Natural killer cell (primary cell): ENCODE measurements at places on chromosomes 11 and 22.

GRCh38 chr11:123194337-123195187 is 486 bp downstream of the CLMP start:
- DNase-seq = no peak

DNA sequence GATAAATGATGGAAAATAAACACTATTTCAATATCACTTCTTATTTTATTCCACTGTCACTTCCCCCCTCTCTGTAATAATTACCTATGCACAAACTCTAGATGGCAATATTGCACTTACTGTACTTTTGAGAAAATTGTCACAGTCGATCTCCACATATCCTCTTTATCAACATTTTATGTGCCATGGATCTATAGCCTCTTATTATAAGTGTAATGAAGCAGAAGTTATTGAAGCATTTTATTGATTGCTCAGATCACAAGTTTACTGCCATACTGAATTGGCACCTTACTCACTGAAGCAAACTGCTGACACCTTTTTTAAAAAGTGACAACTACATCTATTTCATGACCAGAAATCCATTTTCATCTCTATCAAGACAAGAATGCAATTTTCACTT is 133.4 kb downstream of the DCDC1 start:
- no peak for DNase-seq

- DNase-seq = no peak
Measured at GRCh38 chr11:71927820-71928736, at the start of gene XNDC1N. TSS of gene XNDC1N (minus strand) at chr11:71928594. CDS start at chr11:71923353, 5,241 bp downstream.

- DNase-seq = no peak
Measured at GRCh38 chr11:16403448-16403803, 47.1 kb upstream of the SOX6 start.

GRCh38 chr11:77515063-77515462 is 41.2 kb upstream of the PAK1 start:
- no peak for DNase-seq

DNA sequence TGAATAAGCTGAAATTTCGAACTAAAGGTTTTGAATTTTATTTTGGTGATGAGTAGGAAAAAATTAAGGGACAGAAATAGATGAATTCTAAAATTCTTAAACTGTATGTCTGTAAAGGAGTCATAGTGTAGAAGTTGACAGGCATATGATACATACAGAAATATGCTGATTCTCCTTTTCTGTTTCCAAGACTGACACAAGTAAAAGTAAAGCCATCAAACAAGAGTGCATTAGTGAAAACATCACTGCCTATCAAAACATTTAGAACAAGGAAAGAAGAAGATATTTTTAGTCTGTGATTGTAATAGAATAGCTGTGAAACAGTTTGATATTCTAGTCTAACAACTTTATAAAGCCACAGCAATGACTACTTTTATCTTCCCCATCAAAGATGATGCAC is 1318.0 kb upstream of the TENM4 start:
- DNase-seq = no peak

DNA sequence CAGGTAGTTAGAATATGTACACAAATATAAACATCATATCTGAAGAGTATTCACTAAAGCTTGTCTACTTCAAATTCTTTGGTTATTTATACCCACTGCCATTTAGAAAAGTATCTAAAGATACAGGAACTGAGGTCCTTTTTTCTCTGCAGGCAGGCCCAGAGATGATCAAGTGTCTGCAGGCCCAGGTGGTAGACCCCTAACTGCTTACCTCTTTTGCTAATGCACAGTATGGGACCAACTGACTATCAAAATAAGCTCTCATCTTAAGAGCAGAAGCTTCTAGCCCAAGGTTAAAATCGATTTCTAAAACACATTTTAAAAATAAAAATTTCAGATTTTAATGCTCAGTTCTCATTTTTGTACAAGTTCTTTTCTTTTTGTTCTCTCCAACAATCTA is 81.5 kb downstream of the APOL5 start:
- no peak for DNase-seq

GRCh38 chr11:76119032-76119431 is 87.3 kb downstream of the WNT11 start:
- no peak for DNase-seq

DNA sequence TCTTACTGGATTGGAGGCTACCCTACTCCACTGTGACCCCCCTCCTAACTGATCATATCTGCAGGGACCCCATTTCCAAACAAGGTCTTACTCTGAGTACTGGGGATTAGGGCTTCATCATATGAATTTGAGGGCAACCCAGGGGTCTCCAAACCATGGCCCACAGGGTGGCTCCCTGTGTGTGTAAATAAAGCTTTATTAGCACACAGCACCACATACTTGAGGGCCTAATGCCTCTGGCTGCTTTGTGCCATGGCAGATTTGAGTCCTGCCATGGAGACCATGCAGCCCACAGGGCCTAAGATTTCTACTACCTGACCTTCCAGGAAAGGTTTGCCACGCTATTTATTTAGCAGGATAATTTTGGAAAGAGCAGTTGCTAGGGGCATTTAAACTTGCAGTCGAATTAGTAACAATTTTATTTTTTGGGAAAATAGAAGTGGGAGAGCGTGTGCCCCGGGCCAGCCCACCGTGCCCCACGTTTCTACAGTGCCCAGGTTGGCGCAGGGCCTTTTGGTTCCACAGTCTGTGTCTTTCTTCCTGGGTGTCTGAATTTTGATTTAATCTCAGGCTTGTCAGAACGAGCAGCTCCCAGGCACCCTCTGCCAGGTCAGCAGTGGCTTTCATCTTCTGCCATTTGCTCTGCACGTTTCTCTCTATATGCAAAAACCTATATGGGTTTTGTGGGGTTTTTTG is 92.3 kb downstream of the KCNQ1 start:
- no peak for DNase-seq

DNA sequence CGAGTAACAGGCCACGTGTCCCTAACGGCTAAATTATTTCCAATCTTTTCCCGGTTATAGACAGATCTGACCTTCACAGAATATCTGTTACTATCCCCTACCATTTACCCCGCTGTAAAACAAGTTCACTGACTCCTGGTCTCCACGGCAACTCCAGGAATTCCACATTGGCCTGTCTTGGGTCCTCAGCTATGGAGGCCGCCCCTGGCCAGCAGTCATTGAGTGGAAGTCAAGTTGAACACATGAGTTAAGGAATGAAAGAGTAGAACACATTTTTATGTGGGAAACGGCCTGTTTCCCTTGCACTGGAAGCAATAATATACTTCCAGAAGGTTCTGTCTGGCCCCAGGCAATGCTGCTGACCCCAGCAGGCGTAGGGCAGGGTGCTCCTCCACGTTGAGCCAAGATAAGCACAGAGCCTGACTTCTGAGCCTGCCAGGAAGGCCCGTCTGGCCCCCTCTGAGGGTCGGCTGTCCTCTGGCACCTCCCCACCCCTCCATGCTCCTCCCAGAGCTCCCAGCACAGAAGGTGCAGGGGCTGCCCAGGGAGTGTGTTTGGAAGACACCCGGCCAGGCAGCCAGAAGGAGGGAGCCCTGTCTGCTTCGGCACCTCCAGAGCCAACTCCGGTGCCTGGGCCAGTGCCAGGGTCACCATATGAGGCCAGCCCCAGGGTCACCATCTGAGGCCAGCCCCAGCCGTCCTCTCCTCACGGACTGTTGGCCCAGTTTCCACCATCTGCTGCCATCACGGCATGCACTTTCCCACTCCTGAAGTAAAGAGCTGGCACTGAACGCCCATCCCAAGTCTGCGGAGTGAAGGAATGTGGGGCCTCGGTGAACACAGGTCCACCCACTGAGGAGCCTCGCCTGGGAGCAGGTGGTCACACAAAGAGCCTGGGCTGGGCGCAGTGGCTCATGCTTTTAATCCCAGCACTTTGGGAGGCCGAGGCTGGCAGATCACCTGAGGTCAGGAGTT is 813.2 kb downstream of the BRD1 start:
- no peak for DNase-seq

DNA sequence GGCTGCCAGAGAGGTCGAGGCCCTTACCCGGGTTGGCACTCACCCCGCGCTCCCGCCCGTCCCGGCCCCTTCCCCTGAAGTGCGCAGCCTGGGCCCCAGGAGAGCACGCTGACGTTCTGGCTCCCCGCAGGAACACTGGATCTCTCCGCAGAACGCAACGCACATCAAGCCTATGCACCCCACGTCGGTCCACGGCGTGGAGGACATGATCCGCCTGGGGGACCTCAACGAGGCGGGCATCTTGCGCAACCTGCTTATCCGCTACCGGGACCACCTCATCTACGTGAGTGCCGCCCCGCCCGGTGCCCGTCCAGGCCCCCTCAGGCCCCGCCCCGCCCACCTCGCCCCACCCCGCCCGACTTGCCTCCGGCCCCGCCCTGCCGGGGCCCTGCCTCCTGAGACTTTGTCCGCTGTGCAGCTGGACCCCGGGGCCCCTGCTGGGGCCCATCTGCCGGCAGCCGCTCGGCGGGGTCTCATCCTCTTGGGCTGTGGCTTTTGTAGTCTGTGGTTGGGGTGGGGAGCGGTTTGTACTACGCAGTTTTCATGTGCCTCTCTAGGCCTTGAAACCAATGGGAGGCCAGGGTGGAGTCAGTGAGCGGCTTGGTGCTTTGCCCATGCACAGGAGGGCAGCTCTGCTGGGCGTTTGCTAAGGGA is 19.7 kb downstream of the MYO7A start:
- peak; percentile 59 for DNase-seq

DNA sequence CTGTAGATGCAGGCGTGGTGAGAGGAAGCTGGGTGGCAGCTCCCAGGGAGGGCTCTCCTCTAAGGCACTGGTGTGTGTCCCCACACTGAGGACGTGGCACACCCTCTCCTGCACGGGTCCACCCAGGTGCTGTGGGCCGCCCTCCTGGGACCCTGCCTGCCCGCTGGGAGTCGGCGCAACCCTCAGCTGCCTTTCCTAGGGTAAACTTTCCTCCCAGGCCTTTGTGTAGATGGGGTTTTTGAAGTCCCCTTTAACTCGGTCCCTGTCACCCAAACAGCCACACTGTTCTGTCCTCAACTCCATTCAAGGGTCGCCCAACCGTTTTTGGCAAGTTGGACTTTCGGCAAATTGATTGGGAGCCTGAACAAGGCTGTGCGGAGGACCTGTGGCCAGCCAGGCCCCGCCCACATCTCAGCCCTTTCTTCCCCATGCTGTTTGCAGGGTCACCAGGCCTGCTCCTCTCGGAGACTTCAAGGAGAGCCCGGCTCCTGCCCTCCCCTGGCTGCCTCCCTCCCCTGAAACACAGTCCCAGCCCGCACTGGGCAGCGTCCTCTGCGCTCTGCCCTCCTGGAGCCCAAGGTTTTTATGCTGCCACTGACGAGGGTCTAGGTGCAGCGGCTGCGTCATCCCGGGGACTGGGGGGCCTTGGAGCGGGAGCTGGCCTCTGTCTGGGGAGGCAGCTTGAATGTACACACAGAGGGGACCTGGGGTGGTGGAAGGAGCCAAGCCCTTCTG is 1126.2 kb downstream of the BRD1 start:
- no peak for DNase-seq

- peak; percentile 95 for DNase-seq
Measured at GRCh38 chr11:8018484-8019313, 31.6 kb downstream of the EIF3F start.

- DNase-seq = no peak
Measured at GRCh38 chr11:102453302-102453695, 734 bp upstream of the TMEM123 start.

DNA sequence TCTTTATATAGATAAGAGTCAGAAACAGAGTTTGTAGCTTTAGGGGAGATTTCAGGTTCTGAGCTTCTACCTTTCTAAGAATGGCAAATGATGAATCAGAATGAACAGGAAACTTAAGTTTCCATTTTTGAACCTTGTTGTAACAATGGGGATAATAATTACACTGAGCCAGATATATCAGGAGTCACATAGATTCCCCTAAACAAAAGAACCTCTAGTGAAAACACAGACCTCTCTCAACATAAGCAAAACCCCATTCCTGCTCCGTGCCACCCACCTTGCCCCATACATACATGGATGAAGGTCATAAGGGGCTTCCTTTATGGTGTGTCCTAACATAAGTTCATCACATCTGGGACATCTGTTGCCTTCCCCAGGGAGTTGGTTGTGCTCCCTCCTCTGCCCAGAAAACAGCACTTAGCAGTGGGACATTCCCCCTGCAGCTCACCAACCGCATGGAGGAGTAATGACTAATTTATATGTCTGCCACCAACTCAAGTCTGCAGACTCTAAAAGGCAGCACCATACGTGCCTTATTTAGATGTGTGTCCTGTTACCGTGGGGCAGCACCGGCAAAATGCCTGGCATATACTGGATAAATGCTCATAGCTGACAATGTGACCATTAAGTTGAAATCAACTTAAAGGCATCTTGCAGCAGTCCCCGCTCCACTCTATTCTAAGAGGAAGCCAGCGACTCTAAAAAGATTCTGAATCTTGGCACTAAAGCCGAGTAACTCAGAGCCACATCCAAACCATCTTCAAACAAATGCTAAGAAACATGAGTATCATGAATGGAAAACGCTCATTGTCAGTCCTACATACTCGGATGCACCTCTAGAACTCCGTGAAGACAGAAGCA is 8.0 kb downstream of the JAML start:
- DNase-seq = peak; percentile 73

DNA sequence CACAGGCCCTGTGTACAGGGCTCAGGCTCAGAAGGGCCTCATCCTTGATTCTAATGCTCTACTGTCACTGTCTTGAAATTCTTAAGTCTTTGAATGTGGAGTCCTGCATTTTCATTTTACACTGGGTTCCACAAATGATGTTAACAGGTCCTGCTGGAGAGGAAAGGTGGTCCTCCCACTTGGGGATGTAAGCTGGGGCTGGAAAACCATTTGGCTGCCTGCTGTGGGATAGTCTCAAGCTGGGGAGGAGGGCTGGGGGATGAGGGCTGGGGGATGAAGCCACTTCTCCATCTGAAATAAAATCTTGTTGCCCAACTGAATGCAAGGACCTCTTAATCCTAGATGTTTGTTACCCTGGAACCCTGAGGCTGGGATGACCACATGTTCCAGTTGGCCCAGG is 423.0 kb downstream of the TENM4 start:
- DNase-seq = no peak

- DNase-seq = no peak
Measured at GRCh38 chr11:19539861-19540260, 172.8 kb upstream of the NAV2 start.

GRCh38 chr11:113724778-113725177 is 18.7 kb upstream of the TMPRSS5 start:
- DNase-seq = no peak

DNA sequence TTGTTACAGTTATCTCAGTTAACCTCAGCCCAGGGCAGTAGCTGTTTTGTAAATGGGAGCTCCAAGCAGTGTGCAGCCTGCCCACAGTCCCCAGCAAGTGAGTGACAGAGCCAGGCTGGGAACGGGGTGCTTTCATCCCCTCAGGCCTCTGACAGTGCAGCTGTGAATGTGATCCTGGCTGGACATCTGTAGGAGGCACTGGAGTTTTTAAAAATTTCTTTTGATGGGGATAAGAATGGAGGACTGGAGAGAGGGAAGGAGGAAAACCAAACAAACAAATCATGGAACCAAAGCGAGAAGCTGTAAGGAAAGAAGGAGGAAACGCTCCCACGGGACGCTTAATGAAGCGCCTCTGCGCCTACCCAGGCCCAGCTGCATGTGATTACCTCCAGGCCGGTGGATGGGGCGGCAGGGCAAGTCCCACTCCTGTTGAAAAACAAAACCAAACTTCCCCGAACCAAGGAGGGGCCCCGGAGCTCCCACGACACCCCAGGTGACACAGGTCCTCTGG is 40.6 kb downstream of the SCUBE1 start:
- no peak for DNase-seq
